NCI-H774 (cell line): ENCODE measurements at places on chromosomes 11 and 22.

DNA sequence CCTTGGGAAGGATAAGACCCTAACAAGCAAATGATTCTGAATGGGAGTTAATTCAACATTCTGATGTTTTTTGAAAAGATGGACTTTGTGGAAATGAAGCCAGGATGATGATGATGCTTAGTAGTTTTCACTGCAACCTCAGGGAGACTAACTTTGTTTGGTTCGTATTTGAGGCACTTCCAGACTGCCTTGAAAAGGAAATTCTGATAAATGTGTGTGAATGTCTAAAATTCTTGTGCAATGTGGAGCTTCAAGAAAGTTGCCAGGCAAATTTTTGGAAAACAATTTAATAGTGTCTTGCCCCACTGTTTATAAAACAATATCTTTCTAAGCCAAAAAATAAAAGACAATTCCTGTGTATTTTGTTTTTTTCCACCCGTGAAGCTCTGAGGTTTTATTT lies 11.2 kb upstream of the NAV2 start:
- DNase-seq: no peak

DNA sequence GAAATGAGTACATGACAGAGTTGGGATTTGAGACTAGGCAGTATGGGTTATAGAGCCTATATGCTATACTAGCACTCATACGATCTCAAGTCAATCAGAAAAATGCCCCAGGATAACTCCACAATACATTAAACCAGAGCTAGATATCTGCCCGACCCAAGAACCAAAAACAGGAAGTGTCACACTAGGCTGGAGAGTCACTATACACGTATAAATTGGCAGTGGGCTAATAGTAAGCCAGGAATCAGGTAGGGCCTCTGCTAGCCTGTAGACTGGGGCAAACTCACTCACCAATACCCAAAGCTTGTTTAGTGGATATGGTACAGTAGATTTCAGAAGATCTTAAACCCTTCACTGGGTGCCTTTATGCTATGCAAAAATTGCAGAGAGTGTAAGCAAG lies 16.2 kb upstream of the EIF4G2 start:
- no peak for DNase-seq

- no peak for DNase-seq
Observed at GRCh38 chr22:31503211-31503964, 7.1 kb downstream of the SFI1 start.

DNA sequence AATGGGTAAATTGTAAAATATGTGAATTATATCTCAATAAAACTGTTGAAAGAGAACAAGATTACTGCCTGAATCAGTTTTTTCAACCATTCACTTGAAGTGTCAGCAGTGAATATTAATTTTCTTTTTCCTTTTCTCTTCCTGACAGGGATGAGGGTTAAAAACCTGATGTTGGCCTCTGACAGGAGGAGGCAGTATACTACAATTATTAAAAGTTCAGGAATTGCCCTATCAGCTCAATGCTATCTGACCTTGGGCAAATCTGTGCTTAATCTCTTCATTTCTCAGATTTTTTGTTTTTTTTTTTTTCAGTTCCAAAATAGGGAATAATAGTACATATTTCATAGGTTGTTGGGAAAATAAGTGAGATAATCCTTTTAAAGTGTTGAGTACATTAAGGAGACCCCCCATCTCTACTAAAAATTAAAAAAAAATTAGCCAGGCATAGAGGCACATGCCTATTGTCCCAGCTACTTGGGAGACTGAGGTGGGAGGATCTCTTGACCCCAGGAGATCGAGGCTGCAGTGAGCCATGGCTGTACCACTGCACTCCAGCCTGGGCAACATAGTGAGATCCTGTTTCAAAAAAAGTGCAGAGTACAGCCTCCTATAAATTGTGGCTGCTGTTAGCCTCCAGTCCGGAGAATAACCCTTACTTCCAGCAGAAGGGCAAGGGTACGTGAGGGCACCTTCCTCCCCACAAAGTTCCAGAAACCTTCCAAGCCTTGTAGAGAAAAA lies 48.8 kb downstream of the TRIM44 start:
- no peak for DNase-seq

DNA sequence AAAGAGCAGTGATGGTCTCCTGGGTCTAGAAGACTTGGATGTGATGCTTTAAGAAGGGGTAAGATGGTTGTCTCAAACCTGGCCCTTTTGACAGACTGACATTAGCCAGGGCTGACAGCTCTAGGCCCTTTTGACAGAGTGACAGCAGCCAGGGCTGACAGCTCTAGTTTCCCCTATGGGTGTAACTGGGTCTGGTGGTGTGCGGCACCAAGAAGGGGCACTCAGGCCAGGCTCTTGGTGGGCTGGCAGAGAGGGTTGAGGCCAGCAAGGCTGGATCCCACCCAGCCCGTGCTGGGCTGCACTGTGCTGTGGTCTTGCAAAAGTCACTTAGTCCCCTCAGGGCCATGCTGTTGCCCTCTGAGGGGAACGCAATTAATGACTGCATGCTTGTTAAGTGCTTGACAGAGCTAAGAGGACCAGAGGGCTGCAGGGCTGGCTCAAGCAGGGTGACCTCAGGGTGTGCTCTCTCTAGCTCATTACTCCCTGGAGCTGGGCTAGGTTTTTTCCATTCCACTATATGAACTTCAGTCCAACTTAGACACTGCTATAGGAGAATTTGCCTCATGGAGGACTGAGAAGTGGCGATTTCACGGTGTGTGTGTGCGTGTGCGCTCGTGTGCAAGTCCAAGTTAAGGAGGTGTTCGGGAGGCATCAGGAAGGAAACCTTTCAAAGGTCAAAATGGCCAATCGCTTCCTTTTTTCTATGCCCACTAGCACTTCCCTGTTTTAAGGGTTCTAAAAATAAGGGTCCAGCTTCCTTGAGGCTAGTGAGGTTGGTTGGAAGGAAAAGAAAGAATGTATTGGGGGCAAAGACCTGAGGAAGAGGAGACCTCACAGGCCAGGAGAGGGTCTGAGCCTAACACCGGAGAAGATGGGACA lies 4.4 kb downstream of the UBASH3B start:
- no peak for DNase-seq

GRCh38 chr11:18671246-18671645 lies 27.3 kb upstream of the TMEM86A start:
- DNase-seq: no peak

DNA sequence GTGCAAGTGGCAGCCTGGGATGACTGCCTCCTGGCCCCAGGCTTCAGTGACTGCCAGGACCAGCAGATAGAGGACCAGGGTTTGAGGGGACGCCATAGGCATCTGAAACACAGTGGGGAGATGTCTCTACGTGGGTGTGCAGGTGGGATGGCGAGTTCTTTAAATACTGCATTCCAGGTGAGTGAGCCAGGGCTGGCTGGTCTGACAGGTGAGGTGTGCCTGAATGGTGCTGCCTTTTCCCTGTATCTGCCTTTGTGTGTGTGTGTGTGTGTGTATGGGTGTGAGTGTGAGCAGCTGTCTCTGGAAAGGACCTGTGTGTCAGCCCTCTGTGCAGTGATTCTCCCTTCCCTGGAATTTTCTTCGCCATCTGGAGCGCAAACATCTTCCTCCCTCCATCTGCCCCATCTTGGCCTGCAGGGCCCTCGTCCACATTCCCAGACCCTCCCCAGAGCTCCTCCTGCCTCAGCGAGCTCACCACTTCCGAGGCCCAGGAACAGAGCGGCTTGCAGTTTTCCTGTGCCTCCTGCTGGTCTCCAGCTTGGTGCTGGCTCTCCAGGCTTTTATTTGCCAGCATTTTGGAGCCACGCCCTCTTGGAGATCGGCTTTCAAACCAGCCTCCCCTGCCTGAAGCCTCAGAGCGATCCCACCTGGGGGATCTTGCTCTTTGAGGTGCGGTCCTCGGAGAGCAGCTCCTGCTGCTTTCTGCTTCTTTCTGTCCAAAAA lies at the start of gene GPHA2:
Gene GPHA2, minus strand, starts transcription at position 535 of the 723 bp plus-strand sequence. Its CDS starts 433 bp downstream, at position 102.
- DNase-seq: no peak

GRCh38 chr22:31212783-31213629 lies 908 bp downstream of the LIMK2 start:
- no peak for DNase-seq

GRCh38 chr11:75270896-75271418 lies 30.4 kb downstream of the TPBGL start:
- DNase-seq: no peak
